ENCODE measurements at places on chromosomes 12 and 14.

- DNase-seq, result peak; percentile 80
These were observed 1.4 kb downstream of the IFFO1 start for GRCh38 chr12:6554168-6555017.

GRCh38 chr12:570921-571794 lies 92.1 kb downstream of the NINJ2 start:
- DNase-seq, result no peak

GRCh38 chr12:197347-197746 lies 16.6 kb downstream of the SLC6A12 start:
- no peak for DNase-seq

DNA sequence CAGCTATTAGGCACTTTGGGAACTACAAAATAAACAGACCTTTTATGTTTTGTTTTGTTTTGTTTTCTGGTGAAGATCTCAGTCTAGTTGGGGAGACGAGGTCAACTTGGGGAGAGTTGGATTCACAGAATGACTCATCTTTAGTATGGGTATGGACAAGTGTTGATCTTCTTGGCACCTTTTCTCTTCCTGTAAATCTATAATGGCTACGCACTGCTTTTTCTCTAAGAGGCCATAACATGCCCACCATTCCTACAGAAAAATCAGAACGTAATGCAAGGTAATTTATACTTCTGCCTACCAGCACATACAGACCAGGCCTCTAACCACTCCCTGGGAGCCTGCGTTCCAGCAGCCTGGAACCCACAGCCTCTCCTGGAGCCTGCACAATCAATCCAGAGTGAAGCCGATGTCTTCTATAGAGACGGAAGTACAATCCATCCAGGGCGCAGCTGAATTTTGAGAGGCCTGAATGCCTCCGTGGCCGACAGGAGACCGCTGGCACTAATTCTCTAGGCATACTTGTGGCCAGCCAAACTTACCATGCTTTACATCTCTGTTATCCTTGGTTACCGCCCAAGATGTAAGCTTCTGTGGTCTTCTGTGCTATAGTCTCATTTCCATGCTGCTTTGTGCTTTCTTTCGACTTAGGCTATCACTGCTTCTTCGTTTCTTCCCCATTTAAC lies 717 bp downstream of the PPHLN1 start:
- DNase-seq, result no peak

GRCh38 chr12:5022025-5022424 lies 21.7 kb upstream of the KCNA5 start:
- DNase-seq, result no peak

- DNase-seq, result no peak
These were observed 177.1 kb upstream of the ALG10B start for GRCh38 chr12:38139456-38139855.

GRCh38 chr14:21098076-21098891 lies at the start of gene ZNF219:
Gene ZNF219 (minus strand): TSS chr14:21098655. CDS start chr14:21093591, 5,064 bp downstream.
- peak; percentile 30 for DNase-seq

- peak; percentile 41 for DNase-seq
These were observed 24.9 kb downstream of the NUDT4 start for GRCh38 chr12:93402333-93403311.

- DNase-seq, result no peak
These were observed 389.2 kb downstream of the TMEM117 start for GRCh38 chr12:44225149-44225510.

DNA sequence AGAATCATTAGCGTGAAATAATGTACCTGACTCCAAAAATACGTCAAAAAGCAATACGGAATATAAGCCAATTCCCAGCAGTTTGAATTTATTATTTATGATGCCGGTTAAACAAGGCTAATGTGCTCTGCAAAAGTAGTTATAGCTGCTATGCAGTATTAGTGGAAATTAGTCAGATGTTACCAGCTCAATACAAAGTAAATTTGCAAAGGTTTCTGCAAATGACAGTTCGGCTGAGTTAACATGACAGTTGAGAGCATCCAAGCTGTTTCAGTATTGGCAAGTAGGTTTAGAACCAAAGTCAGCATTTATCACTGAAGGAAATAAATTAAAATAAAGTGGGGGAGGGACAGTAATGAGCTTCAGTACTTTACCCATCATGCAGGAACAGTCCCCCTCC lies 1665.8 kb upstream of the FLRT2 start:
- no peak for DNase-seq

DNA sequence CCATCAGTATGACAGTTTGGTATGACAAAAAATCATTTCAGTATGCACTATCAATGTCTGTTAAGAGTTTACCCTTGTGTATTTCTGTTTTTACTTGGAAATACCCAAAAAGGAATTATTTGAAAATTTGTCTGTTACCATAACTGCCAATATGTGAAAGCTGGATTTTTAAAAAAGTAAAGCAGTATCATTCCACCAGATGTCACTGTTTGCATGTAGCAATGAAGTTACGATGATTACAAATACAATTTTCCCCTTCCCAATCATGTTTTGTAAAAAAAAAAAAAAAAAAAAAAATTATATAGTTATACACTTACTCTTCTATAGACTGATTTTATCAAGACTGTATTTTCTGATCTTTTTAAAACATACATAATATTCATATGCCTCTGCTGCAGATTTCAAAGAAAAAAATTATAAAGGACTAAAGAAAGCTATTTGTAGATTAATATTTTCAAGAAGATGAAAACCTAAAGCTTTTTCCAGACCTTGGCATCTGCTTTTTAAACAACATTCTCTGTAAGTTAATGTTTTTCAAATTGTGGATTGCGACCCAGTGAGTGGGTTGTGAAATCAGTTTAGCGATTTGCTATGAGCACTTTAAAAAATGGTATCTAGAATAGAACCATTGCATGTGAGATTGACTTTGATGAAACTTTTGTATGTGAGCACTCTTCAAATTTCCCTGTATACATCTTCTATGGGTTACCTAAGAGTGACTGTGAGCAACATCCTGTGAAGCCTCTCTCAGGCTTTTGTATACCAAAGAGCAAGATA lies 114.2 kb downstream of the TTC6 start:
- DNase-seq, result no peak

DNA sequence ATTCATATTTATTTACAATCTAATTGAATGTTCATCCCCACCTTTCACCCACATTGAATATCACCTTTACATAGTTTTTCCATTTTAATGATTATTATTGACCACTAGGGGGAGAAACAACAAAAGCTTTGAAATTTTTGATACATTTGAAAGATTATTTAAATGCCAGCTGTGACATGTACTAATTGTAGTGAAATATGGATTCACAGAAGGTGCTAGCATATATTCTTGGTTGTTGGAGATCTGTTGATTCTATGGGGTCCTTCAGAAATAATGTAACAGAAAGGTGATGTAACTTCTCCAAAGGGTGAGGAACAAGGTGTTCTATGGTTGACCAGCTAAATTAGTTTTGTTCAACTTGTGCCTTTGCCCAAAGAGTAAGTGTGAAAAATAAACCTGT lies 22.4 kb upstream of the GPR33 start:
- no peak for DNase-seq

- DNase-seq, result no peak
These were observed 158.9 kb downstream of the GPR65 start for GRCh38 chr14:88163731-88164255.

DNA sequence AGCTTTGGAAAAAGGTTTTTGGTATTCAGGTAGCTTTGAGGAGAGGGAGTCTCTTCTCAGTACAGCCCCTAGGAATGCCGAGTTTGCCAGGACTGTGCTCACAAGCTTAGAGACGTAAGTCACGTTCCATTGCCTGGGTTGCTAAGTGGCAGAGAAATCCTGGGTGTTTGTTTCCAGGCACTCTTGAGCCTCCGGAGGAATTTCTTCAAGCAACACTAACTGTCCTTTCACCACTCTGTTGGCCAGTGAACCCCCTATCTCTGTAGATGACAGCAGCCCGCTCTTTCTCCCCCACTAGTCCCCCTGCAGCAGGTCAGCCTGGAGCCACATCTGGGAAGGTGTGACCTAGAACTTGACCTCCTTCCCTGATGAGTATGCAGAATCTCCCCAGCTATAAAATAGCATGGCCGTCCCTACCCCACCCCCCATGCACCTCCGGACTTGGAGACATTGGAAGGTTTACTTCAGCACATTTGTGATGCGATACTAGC lies 162.7 kb downstream of the ZFP36L1 start:
- no peak for DNase-seq

DNA sequence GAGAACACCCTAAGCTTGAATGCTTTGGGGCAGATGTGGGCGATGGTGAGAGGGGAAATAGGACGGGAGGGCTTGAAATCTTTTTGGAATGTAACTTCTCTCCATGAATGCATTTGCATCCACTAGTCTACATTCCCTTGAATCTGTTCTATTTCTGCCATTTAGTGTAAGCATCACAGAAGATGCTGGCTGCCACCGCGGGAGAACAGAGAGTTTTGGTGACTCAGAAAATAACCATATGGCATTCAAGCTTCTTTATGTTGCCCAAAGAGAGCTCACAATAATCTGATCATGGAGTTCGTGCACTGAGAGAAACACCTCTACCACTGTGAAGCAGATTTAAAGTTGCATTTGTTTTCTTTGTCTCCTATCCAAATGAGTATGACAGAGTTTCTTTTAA lies 52.6 kb upstream of the OTX2 start:
- no peak for DNase-seq

DNA sequence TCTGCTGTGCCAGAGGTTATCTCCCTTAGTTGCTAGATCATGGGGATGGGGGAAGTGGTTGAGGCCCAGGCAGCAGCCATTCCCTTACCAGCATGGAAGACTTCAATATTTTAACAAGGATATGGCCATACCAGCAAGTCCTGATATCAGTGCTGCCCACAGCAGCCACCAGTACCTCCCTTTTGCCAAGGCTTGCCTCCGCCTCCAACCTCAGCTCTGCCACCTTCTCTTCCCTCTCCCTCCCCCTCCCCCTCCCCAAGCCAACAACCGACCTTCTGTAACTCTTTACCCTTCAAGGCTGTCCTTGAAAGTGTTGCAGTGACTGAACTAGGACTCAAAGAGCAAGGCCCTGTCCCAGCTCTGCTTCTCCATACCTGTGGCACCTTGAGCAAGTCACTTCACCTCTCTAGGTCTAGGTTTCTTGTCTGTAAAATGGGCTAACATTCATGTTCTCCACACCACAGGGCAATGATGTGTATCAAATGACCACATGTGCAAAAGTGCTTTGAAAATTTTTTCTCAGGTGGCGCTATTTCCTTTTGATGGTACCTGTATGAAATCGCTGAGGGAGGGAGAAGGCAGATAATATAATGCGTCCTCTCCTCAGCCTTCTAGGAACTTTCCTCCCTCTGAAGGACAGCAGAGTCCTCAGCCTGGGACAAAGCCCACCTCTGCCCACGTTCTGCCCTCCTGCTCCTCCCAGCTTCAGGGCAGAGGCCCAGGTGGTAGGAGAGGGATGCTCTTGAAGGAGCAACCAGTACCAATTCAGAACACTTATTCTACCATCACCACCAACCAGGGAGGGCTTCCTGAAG lies 14.7 kb downstream of the PLEKHG6 start:
- no peak for DNase-seq

- no peak for DNase-seq
These were observed 154.9 kb upstream of the PELI2 start for GRCh38 chr14:55963295-55963694.

DNA sequence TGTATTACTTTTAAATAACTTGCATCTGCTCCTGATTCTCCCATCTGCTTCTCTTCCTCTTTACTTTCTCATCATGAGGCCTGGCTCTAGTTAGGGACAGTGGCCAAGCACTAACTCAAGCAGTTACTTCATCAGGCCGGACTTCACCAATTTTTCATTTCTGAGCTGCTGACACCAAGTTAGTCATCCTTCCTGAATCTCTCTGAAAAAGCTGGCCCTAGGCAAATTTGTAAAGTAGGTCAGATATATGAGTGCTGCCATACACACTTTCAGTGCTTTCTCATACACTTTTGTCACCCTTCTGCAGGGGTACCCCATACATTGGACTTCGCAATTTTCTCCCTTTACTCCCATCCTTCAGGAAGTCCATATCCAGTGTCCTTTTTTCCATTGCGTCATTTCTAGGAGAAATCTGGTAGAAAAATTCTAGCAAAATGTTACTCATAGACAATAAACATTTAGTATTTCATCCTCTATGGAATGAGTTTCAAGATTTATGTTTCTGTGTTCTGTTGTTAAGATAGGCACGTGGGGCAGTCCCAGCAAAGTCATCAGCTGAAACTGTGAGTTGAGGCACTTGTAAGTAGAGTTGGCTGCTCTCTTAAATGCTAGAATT lies 276.8 kb upstream of the TMPO start:
- DNase-seq, result no peak

DNA sequence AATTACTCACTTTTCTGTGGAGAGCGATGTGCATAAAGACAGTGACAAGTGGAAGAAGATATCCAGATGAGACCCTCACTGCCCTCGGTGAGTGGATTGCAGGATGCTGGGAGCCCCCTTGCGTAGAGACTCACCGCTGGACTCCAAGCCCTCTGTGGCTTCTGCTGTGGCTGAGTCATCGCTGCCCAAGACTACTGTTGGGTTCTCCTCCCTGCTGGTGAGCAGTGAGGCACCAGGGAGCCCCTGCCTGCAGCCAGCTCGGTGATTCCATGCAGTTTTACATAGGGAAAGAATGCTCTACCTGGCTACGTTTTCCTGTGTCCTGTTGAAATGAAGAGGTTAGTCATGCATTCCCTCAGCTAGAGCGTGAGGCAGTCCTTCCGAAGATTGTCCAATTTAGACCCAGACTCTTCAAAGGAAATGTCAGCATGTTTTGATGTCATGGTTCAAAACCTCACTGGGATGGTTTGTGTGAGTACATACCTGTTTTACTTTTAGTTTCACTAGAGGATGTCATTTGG lies 28.2 kb downstream of the TRAF3 start:
- DNase-seq, result peak; percentile 45

DNA sequence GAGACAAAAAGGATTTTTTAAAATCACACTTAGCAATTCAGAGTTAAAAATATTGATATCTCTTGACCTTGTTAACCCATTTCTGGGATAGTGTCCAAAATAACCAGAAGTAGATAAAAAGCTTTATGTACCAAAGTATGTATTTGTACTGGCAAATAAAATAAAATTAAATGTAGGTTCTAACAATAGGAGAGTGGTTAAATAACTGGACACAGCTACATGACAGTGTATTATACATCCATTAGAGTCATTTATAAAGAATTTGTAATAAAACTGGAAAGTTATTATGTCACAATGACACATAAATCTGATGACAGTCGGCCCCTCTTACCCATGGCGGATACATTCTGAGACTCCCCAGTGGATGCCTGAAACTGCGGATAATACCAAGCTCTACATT lies 34.0 kb downstream of the BMAL2 start:
- DNase-seq, result no peak
